ENCODE measurements at places on chromosomes 2 and 18.

- DNase-seq: no peak
These were observed 40.5 kb upstream of the ATG16L1 start for GRCh38 chr2:233210843-233211547.

DNA sequence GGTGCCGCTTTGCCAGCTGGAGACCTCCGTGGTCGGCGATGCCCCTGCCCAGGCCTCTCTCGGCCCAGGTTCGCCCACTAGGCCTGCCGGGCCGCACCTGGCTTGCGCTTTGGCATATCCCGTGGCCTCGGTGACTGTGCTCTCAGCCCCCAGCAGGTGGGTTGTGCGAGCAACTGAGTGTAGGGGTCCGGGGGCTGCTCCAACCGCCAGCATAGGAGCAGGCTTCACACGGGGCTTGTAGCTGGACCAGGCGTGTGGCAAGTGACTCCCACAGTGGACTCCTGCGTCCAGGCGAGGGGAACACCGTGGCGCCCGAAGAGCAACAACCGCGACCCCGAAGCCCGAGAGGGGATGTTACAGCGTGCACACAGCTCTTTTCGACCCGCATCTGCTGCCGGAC lies 9.7 kb downstream of the TRAPPC12 start:
- no peak for DNase-seq

GRCh38 chr2:217932803-217933616 lies 69.8 kb downstream of the TNS1 start:
- no peak for DNase-seq

- DNase-seq: no peak
These were observed 62.8 kb downstream of the DTNA start for GRCh38 chr18:34772887-34773286.

DNA sequence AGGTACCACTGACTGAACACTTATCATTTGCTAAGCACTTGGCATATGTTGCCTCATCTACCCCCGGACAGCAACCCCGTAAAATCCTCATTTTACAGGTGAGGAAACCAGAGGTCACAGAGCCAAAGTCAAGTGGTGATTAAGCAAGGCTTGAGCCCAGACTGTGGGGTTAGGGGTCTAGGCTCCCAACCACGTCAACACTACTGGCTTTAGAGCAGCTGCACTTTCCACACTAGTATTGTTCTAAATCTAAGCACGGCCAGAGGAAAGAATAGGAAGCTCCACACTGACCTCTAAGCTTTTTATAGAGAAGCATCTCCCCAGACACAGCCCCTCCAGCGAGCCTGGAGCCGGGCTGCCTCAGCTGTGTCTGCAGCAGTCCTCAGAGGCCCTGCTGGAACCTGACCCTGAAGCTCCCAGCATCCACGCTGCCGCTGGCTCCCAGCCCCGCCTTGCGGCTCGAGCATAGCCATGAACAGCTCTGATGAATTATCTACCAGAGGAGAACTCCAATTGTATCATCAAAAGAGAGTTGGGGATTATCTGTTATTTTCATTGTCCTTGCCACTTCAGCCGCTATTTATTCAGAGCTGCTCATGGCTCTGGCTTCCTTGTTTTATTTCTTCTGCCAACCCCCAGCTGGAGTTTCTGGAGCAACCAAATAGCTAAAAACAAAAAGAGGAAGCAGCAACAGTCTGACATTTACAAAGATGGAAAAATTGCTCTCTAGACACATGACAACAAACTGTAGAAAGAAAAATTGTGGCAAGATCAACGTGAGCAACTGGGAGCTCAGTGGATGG lies 62.2 kb upstream of the RTN4 start:
- no peak for DNase-seq

DNA sequence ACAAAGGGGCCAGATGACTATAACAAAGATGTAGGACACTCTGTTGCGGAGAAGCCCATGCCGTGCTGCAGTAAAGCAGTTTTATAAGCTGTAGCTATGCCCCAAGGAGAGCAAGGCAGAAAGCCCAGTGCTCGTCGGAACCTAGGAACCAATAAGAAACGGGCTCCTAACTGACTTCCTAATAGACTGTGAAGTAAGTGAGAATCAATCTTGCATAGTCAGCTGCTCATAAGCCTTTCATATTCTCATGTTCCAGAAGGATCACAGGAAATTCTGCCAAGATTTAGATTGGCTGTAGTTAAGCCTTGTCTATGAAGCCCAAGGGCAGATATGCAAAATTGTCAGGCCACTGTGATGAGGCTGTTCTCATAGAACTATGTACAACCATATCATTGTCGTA lies 98.4 kb downstream of the RTTN start:
- no peak for DNase-seq

- DNase-seq: no peak
These were observed 67.9 kb downstream of the HNRNPLL start for GRCh38 chr2:38534746-38535403.

- DNase-seq: no peak
These were observed 85.1 kb upstream of the FZD5 start for GRCh38 chr2:207854484-207855440.

- DNase-seq: no peak
These were observed 98.4 kb downstream of the CDK15 start for GRCh38 chr2:201904538-201905420.

Measured in Jurkat, Clone E6-1 (cell line).